H54 (cell line): ENCODE measurements at places on chromosomes 3 and 15.

- DNase-seq = no peak
Measured at GRCh38 chr3:168709073-168709472, 613.3 kb upstream of the GOLIM4 start.

DNA sequence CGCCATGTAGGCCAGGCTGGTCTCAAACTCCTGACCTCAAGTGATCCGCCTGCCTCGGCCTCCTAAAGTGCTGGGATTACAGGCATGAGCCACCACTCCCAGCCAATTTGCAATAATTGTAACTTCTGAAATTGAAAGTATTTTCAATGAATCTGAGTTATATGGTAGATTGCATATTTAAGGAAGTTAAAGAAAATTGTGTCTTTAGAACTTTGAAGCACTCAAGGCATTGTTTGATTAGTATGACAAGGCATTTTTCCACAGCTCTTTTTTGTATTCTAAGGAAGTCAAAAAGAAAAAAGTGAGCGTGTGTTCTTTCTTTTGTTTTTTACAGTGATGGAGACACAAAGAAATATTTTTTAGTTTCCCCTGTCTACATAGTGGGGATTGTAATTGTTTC is 15.7 kb upstream of the RPLP1 start:
- DNase-seq = no peak

DNA sequence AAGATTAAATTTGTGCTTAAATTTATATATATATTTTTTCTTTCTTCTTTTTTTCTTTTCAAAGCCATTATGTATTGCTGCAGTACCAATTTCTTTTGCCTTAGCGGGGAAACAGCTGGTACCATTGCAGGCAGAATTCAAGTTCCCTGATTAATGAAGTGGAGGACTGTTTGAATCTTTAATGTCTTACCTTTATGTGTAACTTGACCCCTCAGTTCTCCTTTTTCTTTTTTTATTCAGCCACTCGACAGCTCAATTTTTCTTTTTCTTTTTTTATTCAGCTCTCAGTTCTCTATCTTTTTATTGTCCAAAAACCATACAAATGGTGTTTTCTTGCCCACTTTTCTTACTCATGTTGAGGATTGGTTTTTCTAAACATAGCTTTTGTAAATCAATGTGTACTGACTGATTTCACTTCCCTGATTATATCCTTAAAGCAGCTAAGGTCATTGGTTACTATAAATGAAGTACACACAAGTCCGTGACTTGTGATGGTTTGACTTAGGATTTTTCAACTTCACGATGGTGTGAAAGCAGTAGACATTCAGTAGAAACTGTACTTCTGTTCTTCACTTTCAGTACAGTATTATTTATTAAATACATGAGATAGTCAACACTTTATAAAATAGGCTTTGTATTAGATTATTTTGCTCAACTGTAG is 22.8 kb downstream of the ATP2C1 start:
- DNase-seq = no peak

DNA sequence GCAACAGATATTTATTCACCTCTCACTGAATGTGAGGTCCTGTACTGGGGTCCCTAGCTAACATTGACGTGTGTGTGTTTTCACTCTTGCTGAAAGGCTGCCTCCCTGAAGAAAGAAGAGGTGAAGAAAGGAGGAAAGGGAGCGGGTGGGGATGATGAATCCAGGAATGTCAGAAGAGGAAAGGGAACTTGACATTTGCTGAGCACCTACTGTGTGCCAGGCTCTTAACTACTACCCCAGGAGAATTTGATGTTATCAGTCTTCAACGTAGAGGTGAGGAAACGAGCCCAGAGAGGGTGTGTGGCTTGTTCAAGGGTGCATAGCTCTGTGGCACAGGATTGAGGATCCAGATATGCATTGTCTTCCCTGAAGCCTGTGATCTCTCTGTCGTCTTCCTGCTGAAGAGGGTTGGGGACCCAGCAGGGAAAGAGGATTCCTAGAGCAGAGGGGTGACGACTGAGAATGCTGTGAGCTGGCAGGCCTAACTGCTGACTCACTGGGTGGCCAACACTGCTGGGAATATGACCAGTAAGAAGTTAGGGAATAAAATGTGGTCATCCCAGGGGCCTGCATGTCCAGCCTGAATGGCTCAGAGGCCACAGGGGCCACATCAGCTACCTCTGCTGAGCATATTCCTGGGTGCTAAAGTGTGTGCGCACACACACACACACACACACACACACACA is 6.6 kb upstream of the ATP2B2 start:
- peak; percentile 90 for DNase-seq

DNA sequence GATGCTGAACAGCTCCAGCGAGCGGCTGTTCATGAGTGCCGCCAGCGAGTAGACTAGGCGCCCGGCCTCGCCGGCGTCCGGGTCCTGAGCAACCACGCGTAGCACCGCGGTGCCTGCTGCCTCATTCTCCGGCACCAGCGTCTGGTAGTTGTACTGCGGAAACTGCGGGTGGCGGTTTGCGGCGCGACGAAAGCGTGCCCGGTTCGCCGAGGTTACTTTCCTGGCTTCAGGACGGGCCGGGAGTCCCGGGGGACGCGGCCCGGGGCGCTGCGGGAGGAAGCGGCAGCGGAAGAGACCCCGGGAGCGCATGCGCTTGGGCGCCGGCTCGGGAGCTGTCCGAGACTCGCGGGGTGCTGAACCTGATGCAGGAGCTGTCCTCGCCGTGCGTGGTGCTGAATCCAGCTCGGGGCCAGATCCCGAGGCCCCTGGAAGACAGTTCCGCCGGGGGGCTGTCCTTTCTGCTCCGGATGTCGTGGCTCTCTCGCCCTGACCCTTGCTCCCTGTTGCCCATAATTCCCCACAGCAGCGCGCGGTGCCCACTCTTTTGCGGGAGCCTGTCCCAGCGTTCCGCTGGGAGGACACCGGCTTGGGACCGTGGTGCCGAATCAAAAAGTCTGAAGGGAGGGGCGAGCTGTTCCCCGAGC is 1.1 kb downstream of the CELSR3 start:
- DNase-seq = no peak

DNA sequence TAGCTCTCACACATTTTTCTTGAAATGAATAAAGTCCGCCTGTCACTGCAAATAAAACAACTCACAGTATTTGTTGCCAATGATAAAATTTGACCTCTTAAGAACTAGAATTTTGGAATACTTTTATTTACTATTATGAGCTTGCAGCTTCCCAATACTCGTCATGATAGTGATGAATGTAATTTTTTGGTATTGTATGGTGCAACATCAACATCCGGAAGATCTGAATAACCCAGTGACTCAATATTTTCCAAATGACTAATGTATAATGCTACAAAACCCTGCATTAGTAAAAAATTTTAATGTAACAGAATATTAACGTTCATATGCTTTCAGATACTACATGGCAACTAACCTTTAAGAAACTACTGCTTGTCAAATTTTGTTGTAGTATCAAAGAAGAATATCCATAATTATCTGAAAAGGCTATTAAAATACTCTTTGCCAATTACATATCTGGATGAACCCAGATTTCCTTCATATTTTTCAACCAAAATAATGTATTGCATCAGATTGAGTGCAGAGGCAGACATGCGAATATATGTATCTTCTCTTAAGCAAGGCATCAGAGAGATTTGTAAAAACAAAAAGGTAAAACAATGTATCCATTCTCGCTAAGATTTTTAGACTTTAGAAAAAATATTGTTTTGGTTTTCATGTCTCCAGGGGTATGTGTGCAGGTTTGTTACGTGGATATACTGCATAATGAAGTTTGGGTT is 95.3 kb downstream of the IGF2BP2 start:
- DNase-seq = no peak

DNA sequence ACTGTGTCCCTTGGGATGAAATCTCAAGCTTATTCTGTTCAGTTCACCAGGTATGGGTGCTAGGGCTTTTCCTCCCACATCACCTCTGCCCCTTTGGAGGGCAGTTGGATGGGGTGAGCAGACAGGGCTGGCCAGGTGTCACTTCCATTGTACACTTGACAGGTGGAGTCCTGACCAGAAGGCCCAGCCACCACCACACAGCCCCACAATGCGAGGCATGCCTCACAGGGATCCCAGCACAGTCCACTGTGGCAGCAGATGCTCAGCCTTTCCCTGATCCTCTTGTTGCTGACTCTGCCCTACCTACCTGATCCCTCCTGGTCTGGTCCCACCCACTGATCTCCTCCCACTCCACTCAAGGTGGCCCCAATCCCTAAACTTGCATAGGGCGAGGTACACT is 88.2 kb downstream of the ANP32A start:
- DNase-seq = no peak

DNA sequence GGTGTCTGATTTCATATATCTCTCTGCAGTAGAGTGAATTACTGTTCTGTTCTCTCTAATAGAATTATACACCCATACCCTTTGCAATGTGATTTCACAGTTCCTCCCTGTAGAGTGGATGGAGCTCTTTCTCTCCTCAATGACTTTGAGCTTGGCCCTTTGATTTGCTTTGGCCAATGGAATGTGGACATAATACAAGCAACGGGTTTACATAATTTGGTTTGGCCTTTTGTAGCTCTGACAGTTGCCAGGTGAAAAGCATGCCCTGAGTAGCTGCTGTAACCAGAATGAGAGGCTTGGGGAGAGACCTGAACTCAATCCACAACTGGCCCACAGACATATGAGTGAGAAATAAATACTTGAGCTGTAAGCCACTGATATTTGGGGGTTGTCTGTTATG is 32.1 kb downstream of the ZDHHC23 start:
- no peak for DNase-seq

DNA sequence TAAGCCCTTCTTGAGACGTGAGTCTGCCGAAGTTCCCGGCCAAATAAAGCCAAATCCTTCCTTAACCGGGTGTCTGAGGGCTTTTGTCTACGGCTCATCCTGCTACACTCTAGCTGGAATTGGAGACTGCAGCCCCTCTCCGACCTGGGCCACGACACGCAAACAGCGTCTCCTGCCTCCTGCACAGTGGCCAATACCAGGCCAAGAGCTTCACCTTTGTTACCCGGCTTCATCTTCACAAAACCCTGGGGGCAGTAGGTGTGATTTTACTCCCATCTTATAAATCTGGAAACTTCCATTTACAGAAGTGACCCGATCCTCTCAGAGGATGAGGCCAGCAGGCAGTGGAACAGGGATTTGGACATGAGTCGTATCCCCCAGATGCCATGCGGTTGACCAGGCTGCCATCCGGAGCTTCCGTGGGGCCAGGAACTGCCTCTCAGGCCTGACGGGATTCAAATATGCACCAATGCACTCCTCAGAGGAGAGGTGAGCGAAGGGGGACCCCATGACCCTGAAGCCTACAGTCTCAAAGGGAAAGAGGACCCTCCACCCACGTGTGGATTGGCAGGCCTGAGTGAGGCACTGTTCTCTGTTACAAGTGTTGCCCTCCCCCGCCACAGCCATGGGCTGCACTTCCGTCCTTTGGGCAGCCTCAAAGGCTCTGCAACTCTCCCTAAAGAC is 53.2 kb upstream of the KLF13 start:
- DNase-seq = no peak

GRCh38 chr3:117054556-117054955 is 345.0 kb downstream of the TUSC7 start:
- no peak for DNase-seq

DNA sequence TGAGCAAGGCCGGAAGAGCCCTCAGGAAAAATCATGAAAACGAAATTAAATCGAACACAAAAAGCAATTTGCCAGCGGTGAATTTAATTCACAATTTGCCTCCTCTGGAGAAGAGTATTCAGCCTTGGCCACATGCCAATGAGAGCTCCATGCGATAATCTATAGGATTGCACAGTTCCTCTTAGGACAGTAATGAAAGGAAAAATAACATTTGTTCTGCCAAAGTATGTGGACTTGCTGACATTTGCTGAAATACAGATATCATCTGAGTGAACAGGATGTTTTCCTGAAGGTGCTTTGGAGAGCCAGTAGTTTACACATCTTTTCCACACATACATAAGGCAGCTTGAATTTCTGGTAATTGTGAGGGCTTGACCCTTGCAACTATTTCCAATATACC is 188.6 kb upstream of the PDZRN3 start:
- DNase-seq = no peak

DNA sequence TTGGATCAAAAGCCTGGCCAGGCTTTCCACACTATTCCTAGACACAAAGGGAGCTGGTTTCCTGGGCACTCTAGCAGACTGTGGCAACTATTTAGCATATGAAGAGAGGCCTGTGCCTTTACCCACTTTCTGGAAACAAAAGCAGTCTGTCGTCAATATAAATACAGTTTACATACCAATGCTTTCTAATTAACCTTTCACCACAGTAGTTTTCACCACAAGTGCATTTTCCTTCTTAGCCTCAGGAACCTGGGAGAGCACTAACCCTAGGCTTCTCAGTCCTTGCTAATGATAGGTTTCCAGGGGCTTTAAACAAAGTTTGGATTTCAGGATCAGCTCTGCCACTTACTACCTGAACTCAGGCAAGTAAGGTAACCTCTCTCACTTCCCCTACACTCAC is 499.1 kb downstream of the MAGI1 start:
- DNase-seq = no peak

DNA sequence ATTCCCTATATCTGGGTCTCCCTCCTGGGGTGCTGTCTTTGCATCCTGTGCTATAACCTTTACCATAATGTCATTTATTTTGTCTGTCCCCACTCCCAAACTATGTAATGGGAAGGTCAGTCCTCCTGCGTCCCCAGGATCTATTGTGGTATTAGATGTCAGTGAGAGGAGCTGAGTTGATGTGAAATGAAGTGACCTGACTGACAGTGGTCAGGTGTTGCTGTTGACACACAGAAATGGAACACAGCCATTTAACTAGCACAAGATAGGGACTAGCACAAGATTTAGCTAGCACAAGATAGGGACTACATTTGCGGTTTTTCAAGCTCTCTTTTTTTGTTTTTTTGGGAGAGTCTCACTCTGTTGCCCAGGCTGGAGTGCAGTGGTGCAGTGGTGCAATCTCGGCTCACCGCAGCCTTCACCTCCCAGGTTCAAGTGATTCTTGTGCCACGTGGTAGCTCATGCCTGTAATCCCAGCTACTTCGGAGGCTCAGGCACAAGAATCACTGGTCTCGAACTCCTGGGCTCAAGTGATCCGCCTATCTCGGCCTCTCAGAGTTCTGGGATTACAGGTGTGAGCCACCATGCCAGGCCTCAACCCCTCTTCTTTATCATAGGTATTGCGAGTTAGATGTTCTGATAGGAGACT is 5.2 kb downstream of the NGRN start:
- no peak for DNase-seq

DNA sequence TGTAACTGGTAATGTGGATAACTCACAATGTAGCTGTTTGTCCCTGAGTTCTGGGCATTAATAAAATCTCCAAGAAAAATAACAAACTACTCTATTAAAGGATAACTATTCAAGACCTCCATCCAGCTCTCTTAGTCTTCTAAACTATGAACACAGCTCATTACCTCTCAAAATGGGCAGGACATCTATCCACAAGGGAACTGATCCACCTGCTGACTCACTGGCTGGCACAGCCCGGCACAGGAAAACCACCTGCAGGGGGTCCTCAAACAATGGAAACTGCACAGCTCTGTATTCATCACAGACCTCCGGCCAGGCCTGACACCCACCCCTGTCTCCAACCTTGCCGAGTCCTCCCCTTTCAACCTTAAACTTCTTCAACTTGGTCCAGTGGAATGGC is 255.4 kb downstream of the TJP1 start:
- no peak for DNase-seq
